Lung (tissue), 17 donors: ENCODE measurements at places on chromosomes 4 and X.

GRCh38 chr4:93132631-93133030 lies 695.9 kb upstream of the ATOH1 start:
- no peak for DNase-seq

DNA sequence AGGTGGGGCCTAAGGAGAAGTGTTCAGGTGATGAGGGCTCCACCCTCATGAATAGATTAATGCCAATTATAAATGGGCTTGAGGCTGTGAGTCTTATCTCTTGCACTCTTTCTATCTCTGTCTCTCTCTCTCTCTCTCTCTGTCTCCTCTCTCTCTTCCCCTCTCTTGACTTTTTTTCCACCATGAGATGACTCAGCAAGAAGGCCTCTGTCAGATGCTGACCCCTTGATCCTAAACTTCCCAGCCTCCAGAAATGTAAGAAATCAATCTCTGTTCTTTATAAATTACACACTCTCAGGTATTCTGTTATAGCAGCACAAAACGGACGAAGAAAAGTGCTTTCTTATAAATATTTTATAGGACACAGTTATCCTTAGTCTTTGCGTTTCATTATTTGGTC lies 184.9 kb upstream of the PCDH7 start:
- no peak for DNase-seq

DNA sequence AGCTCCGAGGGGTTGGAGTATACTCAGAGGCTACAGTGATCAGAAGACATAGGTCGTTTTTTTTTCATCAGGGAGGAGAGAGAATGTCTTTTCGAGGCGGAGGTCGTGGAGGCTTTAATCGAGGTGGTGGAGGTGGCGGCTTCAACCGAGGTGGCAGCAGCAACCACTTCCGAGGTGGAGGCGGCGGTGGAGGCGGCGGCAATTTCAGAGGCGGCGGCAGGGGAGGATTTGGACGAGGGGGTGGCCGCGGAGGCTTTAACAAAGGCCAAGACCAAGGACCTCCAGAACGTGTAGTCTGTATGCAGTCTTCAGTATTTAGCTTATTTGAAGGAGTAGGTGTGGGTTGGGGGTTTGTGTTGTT lies 500 bp downstream of the GAR1 start:
- no peak for DNase-seq

DNA sequence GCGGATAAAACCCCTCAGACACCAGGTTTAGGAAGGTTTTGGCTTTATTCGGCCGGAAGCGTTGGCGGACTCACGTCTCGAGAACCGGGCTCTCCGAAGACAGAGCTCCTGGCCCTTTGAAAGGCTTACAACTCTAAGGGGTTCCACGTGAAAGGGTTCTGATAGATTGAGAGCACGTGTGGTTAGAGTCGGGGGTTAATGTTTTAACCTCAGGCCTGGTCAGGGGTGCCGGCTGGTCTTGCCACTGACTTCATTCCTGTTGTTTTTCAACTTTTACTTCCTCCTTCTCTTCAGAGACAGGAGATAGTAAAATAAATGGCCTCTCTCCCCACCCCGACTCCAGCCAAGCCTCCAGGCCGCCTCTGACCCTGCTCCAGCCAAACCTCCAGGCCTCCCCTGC lies 4.7 kb upstream of the ASMT start:
- DNase-seq = no peak

DNA sequence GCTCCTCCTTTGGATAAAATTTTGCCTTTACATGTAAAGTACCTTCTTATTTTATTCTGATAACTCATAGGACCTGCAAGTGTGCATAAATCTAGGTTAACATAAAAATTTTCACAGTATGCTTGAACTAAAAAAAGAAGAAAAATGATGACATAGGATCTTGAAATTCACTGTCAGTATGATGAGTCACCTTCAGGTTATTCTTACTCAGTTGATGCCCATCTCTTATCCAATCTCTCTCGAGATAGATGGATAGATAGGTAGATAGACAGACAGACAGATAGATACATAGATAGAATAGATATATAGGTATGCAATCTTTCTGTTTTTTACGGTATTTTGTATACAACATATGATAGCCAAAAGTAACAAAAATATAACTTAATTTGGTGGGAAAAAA lies 485.5 kb downstream of the NAF1 start:
- no peak for DNase-seq

DNA sequence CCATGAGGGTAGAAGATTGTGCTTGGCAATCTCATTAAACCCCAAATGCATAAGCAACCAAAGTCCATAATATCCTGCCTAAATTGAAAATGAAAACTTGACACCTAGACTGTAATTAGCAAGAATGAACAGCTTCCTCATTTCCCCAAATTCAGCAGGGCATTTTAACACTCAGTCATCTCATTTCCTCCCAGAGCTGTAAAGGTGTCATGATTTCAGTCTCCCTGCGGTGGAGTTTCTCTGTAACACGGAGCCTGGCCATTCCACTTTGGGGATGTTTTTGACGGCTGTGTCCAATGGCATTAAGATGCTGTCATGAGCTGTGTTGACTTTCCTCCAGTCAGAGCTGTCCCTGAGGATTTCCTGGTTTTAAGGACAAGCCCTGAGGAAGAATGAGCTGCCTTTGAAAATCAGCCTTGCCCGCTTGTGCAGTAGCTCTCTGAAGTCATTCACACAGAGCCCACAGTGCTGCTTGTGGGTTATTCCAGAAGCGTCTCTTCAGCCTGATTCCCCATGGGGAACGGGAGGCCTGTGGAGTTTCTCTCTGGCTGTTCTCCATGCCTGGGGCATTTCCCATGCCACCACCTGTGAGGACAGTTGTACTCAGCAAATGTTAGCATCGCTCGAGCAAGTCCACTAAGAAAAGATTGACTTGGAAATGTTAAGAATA lies 187.0 kb downstream of the MID1 start:
- DNase-seq = no peak
